ENCODE measurements at places on chromosomes 11 and 22.
A peak's percentile ranks its signal among the peaks of the same experiment; 100 is the strongest.

DNA sequence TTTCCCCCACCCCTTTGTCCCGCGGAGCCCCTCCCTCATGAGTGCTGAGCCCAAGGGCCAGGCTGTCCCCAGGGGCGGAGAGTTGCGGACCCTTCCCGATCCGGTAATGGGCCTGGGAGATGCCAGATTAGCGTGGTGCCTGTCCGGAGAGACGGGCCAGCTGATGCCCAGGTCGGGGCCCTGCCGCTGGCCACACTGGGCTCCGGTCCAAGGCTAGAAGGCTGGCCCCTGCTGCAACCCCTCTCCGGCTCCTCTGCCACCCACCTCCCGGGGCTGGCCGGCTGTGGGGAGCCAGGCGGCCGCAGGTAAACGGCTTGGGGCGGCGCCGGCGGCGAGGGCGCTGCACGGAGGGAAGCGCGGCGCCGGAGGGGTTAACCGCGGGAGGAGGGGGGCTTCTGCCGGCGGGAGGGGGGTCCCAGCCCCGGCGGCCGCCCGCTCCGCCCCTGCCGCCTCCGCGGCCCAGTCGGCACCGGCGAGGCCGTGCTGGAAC is at the start of gene KCNK4:
Gene KCNK4, plus strand, starts transcription at position 41 of the 490 bp plus-strand sequence. CDS start 1,717 bp downstream, outside the sequence.
- DNase-seq: no peak

- no peak for DNase-seq
Measured at GRCh38 chr22:44932493-44932892, 77.3 kb downstream of the PHF21B start.

- no peak for DNase-seq
Measured at GRCh38 chr11:69475141-69475865, 6.2 kb upstream of the LINC01488 start.

GRCh38 chr11:71543866-71544265 is 4.4 kb upstream of the KRTAP5-9 start:
- no peak for DNase-seq

DNA sequence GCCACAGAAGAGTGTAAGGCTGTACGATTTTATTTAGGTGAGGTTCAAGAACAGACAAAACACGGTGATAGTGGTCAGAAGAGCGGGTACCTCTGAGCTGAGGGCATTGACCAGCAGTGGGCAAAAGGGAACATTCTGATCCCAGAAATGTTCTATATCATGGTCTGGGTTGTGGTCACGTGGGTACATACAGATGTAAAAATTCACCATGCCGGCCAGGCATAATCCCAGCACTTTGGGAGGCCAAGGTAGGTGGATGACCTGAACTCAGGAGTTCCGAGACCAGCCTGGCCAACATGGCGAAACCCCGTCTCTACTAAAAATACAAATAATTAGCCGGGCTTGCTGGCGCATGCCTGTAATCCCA is 31.1 kb upstream of the GCAT start:
- no peak for DNase-seq

DNA sequence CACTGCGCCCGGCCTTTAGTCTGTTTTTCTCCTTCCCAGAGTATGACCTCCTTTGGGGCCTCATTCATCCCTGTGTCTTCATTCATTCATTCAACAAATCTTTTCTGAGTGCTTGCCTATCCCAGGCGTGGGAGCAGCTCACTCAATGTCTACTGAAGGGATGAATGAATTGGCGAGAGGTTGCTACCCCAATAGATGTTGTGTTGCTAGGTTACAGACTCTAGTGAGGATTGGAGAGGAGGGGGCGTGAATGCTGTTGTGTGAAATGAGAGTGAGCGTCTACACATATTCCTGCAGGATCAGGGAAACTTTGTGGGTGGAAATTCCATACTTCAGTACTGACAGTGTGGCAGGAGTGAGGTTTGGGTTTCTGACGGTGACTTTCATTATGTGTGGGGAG is 55.5 kb upstream of the EP300 start:
- no peak for DNase-seq

GRCh38 chr11:47276923-47277322 is 7.0 kb downstream of the MADD start:
- DNase-seq: no peak

- no peak for DNase-seq
Measured at GRCh38 chr22:45314786-45315185, 5.1 kb downstream of the FAM118A start.

- DNase-seq: no peak
Measured at GRCh38 chr11:44531116-44531504, 34.4 kb upstream of the CD82 start.

- DNase-seq: peak; percentile 43
Measured at GRCh38 chr11:565921-566509, 5.2 kb downstream of the RASSF7 start.

GRCh38 chr11:94948070-94948617 is 25.2 kb downstream of the CWC15 start:
- DNase-seq: peak; percentile 59

GRCh38 chr11:37747121-37747520 is 1149.1 kb upstream of the RAG2 start:
- no peak for DNase-seq

DNA sequence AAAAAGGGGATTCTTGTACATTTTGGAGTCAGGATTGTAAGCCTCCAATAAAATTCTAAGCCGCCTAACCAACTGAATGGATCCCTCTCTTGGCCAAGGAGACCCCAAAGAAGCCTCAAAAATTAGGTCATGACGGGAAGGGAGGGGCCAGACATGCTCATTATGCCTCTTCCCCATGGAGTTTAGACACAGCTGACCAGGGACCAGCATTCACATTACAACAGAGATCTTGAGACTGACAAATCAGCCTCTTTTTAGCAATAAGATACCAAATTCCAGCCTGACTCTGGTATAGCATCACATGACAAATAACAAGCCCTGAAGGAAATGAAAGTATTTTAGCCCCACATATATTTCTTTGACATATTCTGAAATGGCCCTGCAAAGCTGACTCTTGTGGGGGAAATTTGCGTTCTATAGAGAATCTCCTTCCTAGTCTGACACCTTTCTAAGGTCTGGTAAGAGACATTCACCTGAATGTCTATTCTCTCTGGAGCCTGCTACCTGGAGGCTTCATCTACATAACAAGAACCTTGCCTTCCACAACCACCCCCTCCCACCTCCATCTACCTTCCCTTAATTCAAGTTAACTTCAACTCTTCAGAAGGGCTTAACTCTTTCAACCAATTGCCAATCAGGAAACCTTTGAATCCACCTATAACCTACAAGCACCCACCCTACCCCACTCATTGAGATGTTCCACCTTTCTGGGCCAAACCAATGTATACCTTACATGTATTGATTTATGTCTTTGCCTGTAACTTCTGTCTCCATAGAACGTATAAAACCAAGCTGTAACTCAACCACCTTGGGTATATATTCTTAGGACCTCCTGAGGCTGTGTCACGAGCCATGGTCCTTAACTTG is 10.3 kb downstream of the GAL start:
- no peak for DNase-seq

- DNase-seq: no peak
Measured at GRCh38 chr11:114135737-114136151, 76.2 kb downstream of the ZBTB16 start.

DNA sequence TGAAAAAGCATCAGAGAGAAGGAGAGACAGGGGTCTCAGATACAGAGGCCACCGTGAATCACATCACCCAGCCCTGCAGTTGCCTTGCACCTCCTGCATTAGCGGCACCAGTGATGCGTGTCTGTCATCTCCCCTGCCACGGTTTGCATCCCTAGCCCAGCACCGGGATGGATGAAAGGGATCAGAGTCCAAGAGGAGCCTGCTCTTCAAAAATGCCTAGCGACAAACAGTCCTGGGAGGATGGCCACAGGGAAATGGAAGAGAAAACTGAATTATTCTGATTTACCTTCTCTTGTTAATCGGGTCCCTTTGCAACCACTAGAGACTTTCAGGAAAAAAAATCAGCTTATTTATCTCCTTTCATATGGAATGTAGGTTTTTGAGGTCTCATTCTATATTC is 495.6 kb upstream of the KIRREL3 start:
- no peak for DNase-seq

GRCh38 chr11:78740199-78741071 is 165.8 kb upstream of the NARS2 start:
- DNase-seq: no peak

- DNase-seq: no peak
Measured at GRCh38 chr11:65792456-65792855, 5.6 kb downstream of the OVOL1 start.

- no peak for DNase-seq
Measured at GRCh38 chr11:118609380-118610224, 2.2 kb downstream of the PHLDB1 start.

GRCh38 chr11:97722065-97722464 is 1298.7 kb upstream of the CNTN5 start:
- peak; percentile 89 for DNase-seq

- DNase-seq: no peak
Measured at GRCh38 chr11:130299978-130300377, 14.7 kb downstream of the ZBTB44 start.

GRCh38 chr11:75338516-75339208 is 12.8 kb downstream of the ARRB1 start:
- no peak for DNase-seq

DNA sequence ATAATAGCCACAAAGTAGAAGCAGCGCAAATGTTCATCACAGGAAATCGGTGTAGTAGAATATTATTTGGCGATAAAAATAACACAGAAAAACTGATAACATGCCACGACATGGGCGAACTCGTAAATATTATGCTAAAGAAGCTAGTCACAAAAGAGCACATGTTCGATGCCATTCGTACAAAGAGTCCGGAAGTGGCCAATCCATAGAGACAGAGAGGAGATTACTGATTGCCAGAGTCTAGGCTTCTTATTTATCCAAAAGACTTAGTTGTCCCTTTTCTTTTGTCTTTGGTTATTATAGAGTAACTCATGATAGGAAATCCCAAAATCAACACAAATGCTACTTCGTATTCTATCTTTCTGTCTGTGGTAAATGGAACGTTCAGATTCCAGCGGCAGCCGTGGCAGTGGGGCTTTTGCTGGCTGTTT is 56.5 kb downstream of the MED15 start:
- DNase-seq: no peak

GRCh38 chr22:42967005-42967404 is 47.9 kb downstream of the PACSIN2 start:
- no peak for DNase-seq

GRCh38 chr11:33476945-33477606 is 219.9 kb downstream of the HIPK3 start:
- DNase-seq: no peak

GRCh38 chr11:71505781-71506180 is 21.3 kb upstream of the KRTAP5-7 start:
- DNase-seq: no peak

- DNase-seq: no peak
Measured at GRCh38 chr22:42714308-42714707, 6.4 kb downstream of the A4GALT start.

DNA sequence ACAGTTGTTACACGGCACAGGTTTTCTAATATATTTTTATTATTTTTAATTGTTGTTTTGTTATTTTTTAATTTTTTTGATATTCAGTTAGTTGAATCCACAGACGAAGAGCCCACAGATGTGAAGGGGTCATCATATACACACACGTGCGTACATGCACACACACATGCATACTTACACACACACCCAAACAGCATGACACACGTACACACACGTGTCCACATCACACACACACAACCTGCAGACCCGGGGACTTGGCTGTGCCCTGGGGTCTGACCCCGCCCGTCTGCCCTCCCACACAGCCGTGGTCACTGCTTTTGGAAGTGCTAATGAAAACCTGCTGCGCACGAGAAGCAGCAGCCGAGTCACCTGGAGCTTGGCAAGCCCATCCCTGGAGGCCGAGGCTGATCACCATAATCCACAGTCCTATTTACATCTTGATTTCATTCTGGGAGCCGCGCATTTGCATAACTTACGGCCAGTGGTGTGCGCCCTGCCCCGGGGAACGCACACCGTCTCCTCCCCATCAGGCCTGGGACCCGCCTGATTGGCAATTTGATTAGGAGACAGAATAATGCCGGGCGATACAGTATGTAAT is 110.3 kb downstream of the BRD1 start:
- DNase-seq: no peak

GRCh38 chr11:129375751-129376657 is at the start of gene BARX2:
BARX2 (plus strand) TSS chr11:129375848; CDS start chr11:129376036, 188 bp downstream.
- DNase-seq: peak; percentile 67

GRCh38 chr22:17258015-17258787 is 39.0 kb upstream of the ADA2 start:
- peak; percentile 2 for DNase-seq

DNA sequence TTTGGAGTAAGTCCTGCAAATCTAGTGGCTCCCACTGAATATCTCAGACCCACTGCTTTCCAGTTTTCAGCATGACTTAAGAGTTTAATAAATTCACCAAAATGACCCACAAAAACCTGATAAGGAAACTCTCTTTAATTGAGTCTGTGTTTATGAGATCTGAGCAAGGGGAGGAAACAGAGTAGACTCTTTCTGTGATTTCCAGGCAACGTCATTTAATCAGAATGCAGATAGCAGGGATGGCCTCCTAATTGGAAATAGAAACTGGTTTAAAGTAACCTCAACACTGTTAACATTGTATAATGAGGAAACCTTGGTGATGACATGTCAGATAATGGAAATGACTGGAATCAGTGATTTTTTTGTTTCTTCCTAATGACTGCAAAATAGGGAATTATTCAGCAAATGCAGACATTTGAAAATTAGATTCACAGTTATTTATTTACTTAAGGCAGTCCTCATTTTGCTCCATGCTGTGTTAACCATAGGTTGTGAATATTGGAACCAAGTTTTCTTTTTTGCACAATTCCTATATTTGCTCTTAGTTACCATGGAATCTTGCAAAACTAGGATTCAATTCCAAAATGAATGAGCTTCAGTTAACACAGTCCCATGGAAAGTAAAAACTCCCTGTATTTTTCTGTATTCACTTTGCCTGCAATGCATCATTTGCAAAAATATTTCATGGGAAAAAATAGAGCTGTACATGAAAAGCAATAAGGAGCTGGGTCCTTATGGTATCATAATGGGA is 1324.5 kb downstream of the LRRC4C start:
- no peak for DNase-seq

DNA sequence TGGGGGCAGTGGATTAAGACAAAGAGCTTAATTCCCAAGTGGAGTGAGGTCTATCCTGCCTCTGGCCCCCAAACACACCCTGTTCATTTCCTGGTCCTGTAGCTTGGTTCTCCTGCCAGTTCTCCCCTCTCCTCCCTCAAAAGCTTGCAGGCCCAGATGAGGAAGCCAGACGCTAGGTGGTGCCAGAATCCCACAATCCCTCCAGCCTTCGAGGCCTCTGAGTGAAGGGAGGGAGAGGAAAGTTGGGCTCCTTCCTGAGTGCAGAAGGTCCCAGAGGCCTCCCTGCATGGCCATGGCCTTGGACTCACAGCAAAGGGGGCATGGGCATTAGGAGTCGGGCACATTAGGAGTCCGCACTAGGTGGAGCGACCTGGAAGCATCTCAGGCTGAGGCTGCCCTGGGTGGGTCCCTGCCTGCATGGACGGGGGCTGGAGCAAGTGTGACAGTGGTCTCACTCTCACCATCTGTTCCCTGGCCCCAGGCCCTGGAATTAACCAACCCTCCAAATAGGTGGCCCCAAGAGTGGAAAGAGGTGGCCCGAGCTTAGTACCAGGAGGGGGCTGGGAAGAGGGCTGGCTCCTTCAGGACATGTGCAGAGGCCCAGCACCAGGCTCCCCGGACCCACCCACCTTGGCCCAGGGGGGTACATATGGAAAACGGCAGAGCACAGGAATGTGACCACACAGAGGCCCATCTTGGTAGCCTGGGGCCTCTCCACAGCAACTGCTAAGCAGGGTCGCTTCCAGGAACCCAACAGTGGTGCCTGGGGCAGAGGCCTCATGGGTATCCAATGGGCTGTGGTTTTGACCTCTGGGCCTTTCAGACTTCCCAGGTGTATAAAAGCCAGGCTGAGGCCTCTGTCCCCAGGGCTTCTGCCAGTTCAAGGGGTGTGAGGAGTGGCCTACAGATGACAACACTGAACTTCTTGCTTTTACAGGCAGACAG is 5.2 kb downstream of the FXYD2 start:
- DNase-seq: peak; percentile 74

GRCh38 chr22:43077121-43077877 is 11.9 kb downstream of the TTLL1 start:
- no peak for DNase-seq
